Peyer's patch (tissue), 4 donors: ENCODE measurements at places on chromosomes 2 and 18.

DNA sequence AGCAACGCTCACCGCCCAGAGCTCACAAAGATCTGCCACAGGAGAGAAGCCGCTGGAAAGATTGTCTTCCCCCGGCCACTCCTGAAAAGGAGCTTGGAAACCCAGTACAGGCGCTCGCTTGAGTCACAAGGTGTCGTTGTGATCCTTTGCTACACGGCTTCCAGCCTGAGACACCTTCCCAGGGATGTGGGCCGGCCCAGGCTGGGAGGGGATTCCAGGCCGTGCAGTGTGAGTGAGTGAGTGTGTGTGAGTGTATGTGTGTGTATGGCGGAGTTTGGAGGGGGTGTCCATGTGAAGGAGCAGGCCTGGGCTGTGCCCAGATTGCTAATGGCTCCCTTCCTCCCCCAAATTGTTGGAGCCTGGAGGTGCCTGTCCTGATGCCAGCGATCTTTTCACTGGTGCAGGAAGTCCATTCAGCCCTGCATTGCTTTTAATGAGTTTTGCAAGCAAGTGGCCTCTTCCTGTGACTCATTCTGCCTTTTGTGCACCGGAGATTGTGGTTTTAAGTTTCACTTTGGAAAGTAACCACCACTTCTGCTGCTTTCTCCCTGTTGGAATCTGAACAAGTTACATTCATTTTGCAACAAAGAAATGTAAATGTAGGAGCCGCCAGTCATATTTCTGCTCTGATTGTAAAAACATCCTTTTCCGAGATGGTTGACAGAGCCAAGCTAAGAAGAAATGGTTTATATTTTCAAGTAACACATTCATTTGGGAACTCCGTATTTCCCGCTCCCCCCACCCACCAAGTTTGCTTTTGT lies 83.7 kb downstream of the LPIN1 start:
- peak; percentile 63 for DNase-seq

- no peak for DNase-seq
Measured at GRCh38 chr18:44325903-44326635, 354.6 kb upstream of the SETBP1 start.

DNA sequence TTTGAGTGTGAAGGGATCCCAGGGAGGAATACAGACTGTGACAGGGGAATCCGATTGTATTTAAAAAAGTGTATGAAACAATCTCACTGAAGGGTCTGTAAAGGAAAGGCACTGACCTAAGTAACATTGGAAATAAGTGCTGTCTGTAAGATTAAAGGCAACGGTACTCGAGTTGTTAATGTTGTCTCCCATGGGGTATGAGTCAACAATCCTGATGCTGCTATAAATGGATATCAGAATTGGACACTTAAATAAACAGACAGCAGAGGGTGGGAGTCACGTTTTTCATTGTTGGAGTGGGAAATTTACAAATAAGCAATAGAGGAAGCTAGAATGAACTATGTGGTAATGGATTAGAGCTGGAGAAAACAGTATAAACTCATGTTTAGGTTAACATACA lies 452.4 kb upstream of the RGPD4 start:
- no peak for DNase-seq

DNA sequence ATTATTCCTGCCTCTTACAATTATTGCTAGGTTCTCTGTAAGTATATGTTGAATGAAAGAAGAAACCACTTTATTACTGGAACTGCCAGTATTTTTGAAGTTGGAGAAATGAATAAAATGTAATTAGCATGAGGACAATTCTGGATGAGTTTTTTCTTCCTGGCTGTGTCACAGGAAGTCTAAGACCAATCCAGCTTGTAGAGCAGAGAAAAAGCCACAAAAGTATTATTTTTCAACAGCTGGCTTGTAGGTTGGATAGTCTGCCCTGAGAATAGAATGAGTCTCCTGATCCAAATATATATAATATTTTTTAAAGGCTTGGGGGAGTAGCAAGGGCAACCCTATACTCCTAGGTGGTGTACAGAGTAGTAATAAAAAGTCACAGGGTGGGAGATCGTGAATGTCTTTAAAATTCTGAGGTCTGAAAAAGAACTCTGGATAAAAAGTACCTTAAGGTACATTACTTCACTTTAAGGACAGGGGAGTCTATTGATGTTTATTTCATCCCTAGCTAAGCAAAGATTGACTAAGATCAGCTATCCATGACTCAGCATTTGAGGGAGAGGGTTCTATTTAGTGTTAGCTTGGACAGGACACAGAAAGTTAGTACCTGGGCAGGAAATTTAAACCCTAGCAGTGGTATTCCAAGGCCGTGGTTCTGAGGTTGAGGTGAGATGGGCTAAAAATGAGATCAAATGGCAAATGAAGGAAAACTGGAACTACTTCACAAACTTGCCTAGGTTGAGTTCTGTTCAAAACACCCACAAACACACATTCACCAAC lies 31.7 kb downstream of the SLC40A1 start:
- no peak for DNase-seq

DNA sequence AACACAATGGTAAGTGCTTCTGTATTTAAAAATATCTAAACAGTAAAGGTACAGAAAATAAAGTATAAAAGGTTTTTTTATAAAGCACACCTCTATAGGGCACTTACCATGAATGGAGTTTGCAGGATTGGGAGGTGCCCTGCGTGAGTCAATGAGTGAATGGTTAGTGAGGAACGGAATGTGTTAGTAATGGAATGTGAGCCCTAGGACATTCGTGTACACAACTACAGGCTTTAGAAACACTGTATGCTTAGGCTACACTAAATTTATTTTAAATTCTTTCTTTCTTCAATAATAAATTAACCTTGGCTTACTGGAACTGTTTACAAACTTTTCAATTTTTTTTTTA lies 337.9 kb upstream of the SLC39A10 start:
- no peak for DNase-seq
